ENCODE measurements at places on chromosomes 11 and 22.

DNA sequence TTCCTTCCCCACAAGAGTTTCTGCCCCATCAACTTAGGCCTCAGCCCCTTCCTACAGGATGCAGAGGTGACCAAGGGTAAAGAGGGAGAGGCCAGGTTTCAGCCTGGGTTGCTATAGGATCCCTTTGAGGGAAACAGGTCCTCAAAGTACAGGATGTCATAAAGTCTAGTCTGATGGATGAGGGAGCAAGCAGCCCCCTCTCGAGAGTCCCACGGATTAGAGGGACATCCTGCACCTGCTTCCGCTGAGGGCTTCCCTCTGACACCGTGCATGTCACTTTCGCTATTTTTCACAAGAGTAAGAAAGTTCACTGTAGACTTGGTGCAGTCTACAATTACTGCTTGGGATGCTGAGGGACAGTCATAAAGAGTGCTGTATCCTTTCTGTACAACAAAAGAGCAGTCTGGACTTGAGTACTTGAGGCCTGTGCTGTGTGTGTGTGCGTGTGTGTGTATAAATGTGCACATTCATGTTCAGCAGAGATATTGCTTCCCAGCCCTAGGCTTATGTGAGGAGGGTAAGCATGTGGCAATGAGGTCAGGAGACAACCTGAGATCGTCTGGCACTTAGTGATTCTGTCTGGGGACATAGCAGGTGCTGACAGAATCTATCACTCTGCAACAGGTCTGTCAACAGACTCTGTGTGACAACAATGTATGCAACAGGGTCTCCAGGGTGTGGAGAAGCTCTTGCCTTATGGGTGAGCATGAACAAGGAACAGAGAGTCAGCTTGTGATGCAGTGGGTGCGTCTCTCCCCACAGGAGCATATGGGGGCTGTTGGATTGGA is 18.0 kb upstream of the CHST1 start:
- no peak for DNase-seq

GRCh38 chr22:20779014-20779817 is 5.3 kb downstream of the SERPIND1 start:
- no peak for DNase-seq

DNA sequence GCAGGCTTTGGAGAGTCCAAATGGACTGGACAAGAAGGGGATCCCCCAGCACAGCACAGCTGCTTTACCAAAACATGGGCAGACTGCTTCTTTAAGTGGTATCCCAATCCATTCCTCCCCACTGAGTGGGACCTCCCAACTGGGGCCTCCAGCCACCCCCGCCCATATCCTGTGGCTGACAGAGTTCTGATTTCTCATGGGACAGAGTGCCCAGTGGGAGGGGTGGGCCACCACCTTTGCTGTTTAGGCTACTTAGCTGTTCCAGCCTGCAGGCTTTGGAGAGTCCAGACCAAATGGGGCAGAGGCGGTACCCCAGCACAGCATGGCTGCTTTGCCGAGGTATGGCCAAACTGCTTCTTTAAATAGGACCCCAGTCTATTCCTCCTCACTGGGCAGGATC is 26.9 kb upstream of the DEUP1 start:
- no peak for DNase-seq

DNA sequence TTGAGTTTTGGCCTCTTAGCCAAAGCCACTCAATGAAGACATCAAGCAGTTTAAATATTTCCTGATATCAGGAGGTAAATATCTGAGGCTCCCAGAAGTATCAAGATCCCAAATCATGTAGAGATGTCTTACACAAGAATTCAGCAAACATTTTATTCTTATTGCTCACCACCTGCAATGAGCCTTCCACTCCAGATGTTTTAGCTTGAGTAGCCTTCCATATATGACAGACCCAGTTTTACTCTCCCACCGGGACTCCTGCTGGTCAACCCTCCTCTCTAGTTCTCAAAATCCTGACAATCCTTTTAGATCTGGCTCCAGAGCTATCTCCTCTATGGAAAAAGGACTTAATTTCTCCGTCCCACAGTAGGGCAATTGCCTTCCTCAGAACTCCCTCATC is 404.4 kb downstream of the KCNA4 start:
- DNase-seq: no peak

DNA sequence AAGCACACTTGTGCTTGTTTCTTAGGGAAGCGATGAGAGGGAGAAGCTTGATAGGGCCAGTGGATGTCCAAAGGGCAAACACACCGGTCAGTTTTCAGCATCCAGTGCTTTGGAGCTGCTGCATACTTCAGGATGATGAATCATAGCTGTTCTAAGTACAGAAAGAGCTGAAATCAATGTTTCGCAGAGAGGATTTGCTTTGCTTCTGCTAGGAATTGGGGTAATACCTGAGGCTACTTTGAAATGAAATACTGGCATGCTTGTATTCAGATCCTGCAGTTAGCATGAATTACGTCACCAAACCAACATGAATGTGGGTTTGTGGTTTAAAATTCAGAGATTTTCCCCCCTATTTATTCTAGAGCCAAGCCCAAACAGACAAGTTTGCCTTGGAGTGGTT is 41.7 kb upstream of the SC5D start:
- no peak for DNase-seq

GRCh38 chr11:66338276-66339161 is 2.3 kb upstream of the RIN1 start:
- DNase-seq: no peak

Data from A673 (cell line).